ENCODE measurements at places on chromosomes 1 and 21.

DNA sequence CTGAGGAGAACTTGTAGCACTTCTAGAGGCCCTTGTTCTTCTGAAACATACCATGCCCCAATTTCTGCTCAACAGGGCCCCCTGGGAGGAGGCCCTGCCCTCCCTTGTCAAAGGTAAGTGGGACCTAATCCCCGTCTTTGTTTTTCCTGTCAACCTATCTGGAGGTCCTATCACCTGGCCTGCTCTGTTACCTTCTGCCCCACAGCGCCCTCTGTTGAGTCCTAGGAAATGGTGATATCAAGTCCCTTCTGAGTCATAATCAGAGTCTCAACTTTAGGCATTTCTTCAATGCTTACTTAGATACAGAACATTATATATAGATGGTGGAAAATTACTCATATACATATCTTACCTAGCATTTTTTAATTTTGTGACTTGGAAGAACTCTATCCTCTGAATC lies 28.2 kb upstream of the FCRL4 start:
- DNase-seq: no peak

DNA sequence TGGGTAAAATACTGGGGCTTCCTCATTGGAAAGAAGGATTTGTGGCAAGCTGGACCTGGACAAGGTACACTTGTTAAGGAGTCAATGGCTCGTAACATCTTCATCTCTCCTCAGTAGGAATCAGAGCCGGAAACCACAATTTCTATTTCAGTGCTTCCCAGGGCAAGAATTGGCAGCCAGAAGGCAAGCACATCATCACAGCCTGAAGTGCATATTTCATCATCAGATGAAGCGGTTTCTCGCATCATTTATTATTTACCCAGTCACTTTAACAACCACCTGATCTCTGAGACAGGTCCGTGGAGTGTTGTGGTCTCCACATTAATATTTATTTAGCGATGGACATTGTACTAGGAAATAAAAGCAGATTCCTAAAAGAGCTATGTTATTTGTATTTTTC lies 55.0 kb downstream of the KCNJ15 start:
- DNase-seq: no peak

GRCh38 chr1:234546890-234547788 lies 62.8 kb downstream of the IRF2BP2 start:
- DNase-seq: no peak

- DNase-seq: no peak
Measured at GRCh38 chr1:235160383-235160956, 580 bp downstream of the RBM34 start.

GRCh38 chr21:46443910-46444309 lies 14.8 kb upstream of the DIP2A start:
- DNase-seq: no peak

- no peak for DNase-seq
Measured at GRCh38 chr21:34536311-34536710, 24.3 kb upstream of the KCNE1 start.

DNA sequence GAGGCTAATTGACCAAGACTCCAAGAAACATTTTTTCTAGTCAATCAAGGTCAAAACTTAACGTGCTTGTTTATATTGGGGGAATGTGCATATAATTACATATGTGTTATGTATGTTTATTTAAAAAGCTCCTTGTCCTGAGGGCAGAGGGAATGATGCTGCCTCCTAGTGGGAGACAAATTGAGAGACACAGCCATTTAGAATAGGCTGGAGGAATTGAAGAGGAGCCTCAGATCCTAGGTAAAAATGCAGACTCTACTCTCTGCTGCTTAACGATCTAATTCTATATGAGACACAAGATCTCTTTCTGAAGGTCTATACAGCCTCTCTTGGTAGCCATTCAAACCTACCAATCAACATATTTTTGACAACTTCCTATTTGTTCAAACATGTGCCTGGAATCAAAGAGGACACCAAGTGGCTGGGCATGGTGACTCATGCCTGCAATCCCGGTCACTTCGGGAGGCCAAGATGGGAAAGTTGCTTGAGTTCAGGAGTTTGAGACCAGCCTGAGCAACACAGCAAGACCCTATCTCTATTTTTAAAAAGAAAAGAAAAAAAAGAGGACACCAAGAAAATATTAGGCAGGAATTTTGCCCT lies 136.6 kb upstream of the ZNF648 start:
- DNase-seq: no peak

- no peak for DNase-seq
Measured at GRCh38 chr1:97190326-97190725, 468.7 kb downstream of the PTBP2 start.

- no peak for DNase-seq
Measured at GRCh38 chr1:221706876-221707582, 34.9 kb downstream of the DUSP10 start.

GRCh38 chr1:151289991-151290708 lies 8.1 kb downstream of the ZNF687 start:
- DNase-seq: no peak

All from pancreas (tissue), 10 donors.